ENCODE measurements at places on chromosomes 3 and 15. TPM values are rescaled to one million over a fixed set of nuclear protein-coding genes. Genes with fewer than 3 reads are reported as not detected.

Gene IL17RB
- polyA plus RNA-seq, result 15.0 TPM

Gene SENP5
- 22.5 TPM for polyA plus RNA-seq

Gene CADM2
- polyA plus RNA-seq, result 0.82 TPM

Gene PLA2G4D
- 0.08 TPM for polyA plus RNA-seq

Gene PLA2G4B
- 24.3 TPM for polyA plus RNA-seq

Gene CHRD
- 14.2 TPM for polyA plus RNA-seq

Gene CORO2B
- 23.9 TPM for polyA plus RNA-seq

Gene PRKCD
- polyA plus RNA-seq, result 17.2 TPM

DNA sequence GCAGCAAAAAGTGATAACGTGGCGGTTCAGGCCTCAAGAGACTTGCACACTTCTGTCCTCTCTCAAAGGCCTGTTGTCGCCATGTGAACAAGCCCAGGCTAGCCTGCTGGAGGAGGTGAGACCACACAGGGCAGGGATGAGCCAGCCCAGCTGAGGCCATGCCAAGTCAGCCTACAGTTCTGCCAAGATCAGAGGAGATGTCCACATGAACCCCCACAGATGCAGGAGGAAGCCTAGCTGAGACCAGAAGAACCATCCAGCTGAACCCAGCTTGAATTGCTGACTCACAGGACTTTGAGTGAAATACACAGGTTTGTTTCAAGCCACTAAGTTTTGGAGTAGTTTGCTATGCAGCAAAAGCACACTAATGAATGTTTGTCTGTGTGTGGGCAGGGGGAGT is 50.3 kb upstream of the SEC13 start:
- no peak for DNase-seq

DNA sequence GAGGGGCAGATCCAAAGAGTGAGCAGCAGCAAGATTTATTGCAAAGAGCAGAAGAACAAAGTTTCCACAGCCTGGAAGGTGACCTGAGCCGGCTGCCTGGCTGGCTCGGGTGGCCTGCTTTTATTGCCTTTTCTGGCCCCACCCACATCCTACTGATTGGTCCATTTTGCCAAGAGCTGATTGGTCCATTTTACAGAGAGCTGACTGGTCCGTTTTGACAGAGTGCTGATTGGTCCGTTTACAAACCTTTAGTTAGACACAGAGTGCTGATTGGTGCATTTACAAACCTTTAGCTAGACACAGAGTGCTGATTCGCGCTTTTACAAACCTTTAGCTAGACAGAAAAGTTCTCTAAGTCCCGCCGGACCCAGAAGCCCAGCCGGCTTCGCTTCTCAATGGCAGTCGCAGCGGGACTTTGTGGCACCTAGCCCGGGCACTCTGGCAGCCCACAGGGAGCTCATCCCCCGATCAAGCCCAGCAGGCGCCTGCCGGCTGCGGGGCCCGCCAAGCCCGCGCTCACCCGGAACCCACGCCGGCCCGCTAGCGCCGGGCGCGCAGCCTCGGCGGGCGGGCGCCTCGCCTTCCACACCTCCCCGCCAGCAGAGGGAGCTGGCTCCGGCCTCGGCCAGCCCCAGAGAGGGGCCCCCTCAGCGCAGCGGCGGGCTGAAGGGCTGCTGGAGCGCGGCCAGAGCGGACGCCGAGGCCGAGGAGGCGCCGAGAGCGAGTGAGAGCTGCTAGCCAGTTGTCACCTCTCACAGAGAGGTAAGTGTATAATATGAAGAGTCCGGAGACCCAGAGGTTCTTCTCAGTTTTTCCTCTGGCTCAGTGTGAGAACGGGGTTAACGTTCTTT is 339.2 kb downstream of the CHL1 start:
- peak; percentile 46 for DNase-seq

GRCh38 chr3:129526121-129526900 is 2.1 kb upstream of the RHO start:
- no peak for DNase-seq

DNA sequence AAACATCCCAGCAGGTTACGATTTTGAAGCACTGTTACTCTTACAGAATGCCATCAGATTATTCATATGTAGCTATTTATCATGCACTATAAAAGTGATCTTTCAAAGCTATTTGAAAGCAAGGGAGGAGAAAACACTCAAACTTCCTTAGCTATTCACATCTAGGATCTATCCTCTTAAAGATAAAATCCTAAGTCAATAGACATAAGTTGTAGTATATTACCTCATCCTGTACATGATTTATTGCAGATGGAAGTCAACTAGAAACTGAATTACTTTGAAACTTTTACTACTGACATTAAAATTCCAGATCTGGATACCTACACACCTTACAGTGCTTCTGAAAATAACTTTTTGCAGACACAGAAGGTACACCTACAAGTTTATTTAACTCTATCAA is 197.2 kb downstream of the MEIS2 start:
- no peak for DNase-seq

DNA sequence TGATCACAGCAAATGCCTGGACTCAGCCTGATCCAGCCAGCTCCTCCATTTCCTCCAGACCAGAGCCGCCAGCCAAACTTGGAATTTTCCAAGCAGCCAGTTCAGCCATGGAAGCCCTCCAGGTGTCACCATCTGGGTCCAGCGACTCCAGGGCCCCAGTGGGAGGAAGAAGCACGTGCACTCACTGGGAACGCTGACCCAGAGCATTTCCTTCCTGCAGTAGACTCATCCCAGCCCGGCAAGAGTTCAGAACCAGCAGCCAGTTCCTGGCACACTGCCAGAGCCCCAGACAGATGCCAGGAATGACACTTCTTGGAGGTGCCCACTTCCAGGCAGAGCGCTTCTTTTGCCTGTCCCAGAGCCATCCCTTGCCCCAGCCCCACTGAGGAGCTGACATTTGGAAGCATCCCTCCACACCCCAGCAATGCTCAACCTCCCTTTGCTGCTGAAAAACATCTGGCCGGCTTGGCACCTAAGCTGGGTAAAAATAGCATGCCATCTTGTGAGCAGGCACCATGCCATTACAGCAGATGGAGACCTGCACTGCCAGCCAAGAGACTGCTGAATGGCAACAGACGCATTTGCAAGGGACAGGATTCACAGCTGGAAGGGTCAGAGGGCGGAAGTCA is 460.3 kb upstream of the PROK2 start:
- no peak for DNase-seq

- no peak for DNase-seq
Observed at GRCh38 chr15:90239371-90239770, 5.4 kb downstream of the GDPGP1 start.

DNA sequence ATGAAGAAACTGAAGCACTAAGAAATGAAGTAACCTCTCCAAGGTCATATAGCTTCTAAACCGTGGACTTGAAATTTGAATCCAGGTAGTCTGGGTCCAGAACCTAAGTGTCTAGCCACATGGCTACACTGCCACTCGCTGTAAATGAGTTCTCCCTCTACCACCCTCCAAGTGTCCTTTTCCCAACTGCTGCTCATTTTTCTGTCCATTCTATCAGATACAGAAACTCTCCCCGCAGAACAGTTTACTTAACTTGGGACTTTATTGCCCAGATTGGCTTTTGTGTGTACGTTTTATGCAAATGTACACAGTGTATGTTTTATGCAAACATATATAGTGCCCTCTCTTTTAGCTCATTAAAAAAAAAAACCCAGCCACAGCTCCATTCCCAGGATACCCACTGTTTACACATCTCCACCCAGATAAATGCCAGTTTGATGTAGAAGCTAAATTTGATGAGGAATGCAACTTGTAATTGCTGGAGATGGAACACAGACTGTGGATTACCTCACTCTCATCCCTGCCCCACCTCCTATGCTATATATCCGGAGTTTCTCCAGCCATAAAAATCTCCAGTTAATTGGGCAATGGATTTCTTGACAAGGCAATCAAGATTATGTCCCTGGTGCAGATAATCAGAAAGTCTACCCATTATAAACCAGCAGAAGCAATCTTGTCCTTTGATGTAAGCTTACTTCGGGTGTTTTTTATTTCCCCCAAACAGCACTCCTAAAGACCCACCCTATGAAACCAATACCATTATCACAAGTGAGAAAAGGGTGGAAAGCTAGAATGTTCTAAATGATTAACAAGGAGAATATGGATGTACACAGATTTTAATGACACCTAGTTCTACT is 42.0 kb downstream of the THBS1 start:
- no peak for DNase-seq

DNA sequence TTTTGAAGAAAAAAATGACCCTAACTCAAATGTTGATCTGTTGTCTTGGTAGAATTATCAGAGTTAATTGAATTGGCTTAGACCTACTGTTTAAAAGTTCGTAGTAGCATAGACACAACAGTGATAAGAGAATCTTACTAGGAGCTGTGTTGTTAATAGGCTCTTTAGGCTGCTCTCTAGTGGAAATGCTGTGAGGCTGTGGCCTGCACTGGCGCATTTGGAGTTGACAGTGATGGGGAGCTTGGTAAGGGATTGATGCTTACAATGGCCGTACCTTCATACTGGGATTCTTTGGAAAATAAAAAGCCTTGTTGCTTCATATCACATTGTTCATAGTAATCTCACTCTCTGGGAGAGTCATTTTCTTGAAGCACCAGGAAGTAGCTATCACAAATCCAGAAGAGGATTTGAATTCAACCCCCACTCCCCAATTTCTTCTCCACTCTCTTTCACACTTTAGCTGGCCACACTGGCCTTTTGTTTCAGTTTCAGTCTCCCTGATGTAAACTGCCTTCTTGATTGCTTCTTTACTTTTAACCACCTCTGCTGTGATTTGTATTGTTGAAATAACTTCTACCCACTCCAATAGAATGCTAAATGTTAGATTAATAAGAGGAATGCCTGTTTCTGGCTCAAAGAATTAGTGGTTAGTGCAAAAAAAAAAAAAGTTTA is 56.6 kb downstream of the CEP63 start:
- DNase-seq, result no peak

- no peak for DNase-seq
Observed at GRCh38 chr3:42804831-42805132, 492 bp upstream of the HIGD1A start.

GRCh38 chr3:187798126-187798525 is 52.9 kb upstream of the BCL6 start:
- DNase-seq, result no peak

DNA sequence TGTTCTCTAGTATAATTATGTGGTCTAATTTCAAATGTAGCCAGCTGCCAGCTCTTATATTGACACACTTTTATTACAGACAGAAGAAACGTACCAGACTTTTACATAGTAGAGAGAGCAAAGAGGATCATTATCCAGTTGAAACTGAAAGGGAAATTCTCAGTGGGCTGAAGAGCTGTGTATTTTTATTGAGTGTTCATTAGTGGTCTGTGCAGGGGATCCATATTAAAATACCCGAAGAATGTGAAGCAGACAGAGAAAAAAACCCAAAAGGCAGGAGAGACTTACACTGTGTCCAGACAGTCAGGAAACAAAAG is 41.3 kb downstream of the MYRIP start:
- DNase-seq, result no peak

GRCh38 chr3:112629425-112629824 is 11.5 kb downstream of the CCDC80 start:
- DNase-seq, result no peak

DNA sequence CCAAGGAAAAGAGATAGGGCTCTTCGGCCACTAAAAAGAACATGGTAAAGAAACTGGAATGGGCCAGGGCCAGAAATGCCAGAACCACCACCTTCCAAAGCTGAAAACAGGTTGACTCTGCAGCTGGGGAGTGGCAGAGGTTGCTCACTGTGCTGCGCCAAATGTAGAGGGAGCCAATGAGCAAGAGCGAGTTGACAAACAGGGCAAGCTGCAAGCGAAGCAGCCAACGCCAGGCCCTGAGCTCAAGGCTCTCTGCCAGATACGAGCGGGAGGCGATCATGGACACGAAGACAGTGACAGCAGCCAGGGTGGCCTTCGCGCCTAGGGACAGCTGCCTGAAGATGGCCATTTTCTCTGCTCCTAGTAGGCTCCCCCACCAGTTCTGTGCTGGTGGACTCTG is 3.1 kb downstream of the GLB1 start:
- no peak for DNase-seq

DNA sequence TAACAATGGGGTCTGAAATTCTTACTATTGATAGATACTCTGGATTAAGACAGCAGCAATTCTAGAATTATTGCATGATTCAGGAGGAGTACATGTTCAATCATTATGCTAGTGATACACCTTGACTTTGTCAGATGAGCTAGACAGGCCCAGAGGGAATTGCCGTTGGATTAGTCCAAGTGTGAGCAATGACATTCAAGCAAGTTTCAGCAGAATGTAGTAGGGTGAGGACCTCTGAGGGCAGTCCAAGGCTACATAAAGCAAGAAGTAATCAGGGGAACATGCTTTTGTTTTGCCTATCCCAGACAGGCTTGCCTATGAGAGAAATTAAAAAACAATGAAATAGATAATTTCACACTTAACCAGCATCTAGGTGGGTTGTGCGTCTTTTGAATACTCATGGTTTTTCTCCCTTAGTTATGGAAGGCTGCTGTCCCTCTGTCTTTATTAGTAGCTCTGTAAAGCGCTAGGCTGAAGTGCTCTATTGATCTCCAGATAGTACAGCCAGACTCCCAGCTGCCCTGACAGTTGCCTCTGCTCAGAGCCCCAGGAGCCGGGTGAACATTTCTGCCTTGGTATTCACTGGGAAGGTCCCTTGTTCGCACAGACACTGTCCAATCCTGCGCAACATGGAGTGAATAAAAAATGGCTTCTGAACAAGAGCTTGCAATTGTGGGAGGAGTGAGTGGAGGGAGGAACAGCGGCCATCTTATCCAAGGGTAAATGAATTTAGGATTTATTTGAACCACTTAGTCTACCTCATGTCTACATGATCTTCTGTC is 316.6 kb upstream of the ONECUT1 start:
- no peak for DNase-seq

DNA sequence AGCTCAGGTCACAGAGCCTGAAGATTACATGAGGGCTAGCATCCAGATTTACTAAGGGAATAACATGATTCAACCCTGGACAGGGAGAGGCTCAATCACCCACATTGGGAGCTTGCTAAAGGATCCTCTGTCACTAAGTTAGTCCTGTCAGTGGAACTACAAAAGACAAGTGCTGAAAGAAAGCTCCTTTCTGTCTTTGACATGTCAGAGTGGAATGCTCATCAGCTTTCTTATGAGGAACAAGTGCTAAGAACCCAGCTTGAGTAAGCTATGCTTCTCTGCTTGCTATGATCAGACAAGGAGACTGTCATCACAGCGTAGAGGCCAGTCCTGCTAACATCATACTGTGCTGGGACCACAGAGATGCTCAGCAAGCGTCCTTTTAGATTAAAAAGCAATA is 74.5 kb downstream of the MB21D2 start:
- DNase-seq, result no peak

DNA sequence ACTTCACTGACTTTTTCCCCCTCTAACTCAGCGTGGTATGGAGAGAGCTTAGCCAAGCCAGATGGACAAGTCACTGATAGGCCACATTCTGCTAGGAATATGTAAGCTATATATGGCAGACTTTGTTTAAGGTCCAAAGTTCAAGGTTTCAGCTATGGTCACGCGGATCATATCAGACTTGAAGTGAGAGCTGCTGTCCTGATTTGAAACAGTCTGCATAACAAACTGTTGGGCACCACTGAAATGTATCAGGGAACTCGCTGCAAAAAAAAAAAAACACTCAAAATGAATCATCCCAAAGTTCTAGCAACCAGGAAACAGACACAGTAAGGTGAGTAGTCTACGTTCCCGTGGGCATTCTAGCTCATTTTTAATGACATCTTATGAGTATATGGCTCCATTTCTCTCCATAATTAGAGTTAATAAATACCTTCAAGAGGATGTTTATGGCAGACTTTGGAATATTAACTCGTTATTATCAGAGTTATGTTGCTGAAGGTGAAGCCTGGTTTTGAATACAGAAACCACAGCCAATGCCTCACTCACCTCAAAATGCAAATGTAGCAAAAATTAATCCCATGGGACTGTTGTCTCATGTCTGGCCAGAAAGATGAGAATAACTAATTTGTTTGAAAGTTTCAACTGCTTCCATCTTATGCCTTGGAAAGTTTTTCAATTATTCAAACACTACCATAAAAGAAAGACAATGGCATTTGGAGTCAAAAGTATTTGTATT is 12.3 kb downstream of the DPH3 start:
- DNase-seq, result no peak

Measured in renal cortex interstitium (tissue), 15 donors.